Fibroblast of upper back skin (primary cell): ENCODE measurements at places on chromosomes 13 and 19.

DNA sequence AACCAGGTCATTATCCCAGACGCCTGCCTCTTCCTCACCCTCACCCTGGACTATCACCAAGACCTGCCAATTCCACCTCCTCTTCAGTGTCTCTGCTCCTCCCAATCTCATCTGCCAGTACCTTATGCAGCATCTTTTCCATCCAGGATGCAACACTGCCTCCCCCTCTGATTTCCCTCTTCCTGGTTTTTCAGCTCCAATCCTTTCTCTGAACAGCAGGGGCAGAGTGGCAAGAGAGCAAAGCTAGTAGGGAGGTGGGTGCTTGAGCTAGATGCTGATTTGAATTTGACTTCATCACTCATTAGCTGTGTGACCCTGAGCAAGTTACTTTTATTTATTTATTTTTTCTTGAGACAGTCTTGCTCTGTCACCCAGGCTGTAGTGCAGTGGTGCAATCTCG, 25.6 kb upstream of the CABP5 start:
- DNase-seq: no peak

- no peak for DNase-seq
These were observed 33.6 kb downstream of the AKAP11 start for GRCh38 chr13:42305503-42305902.

DNA sequence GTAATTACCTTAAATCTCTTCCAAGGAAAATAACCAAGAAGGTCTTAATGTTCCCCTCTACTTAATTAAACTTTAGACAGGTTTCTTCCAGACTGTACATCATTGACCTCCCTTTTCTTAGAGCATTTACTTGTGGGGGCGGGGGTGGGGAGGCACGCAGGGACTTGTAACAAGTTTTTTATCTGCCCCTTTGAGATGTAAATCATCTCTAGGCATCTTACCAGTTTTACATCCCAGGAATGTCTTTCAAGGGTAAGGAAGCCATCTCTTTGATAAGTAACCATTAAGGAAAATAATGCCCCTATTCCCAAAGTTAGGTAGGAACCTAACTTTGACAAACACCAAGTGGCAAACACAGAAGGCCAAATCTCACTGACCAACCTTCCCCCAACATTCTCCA, 528.6 kb downstream of the SUCLA2 start:
- DNase-seq: no peak

GRCh38 chr13:41774605-41775218, 186.2 kb downstream of the VWA8 start:
- no peak for DNase-seq

GRCh38 chr19:54475706-54476105, 2.6 kb upstream of the CDC42EP5 start:
- DNase-seq: no peak

DNA sequence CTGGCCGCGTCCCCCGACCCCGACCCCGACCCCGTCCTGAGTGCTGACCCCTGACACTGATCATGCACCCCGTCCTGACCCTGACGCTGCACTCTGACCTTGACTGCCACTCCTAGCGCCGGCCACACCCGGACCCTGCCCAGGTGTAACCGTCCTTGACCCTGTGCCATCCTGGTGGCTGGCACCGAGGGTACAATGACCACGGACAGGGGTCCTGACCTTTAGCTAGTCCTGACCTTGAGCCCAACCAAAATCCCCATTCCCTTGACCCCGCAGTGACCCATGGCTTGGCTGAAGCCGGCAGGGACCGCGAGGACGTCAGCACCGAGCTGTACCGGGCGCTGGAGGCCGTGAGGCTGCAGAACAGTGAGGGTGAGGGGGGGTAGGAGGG, 25.9 kb downstream of the CLEC4M start:
- no peak for DNase-seq
